ENCODE measurements at places on chromosomes 16 and 17.

DNA sequence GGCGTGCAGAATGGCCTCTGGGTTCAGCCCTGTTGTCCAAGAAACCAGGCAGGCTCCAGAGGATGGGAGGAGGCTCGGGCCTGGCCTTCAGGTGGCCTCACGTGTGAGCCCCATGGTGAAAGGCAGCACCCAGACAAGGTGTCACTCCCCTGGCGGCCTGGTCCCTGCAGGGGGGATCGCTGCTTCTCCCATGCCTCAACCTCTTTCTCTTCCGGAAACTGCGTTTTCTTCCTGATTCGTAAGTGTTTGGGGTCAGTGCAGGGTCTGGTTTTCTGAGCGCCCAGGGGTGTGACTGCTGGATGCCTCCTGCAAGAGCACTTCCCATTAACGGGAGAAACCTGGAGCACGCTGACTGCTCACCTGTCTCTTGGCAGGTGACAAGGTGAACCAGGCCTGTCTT is 70.0 kb upstream of the CIBAR2 start:
- DNase-seq: no peak

GRCh38 chr16:85825326-85825725 is 25.8 kb downstream of the COX4I1 start:
- no peak for DNase-seq

- DNase-seq: no peak
Observed at GRCh38 chr17:78960928-78961327, 18.8 kb downstream of the LGALS3BP start.

DNA sequence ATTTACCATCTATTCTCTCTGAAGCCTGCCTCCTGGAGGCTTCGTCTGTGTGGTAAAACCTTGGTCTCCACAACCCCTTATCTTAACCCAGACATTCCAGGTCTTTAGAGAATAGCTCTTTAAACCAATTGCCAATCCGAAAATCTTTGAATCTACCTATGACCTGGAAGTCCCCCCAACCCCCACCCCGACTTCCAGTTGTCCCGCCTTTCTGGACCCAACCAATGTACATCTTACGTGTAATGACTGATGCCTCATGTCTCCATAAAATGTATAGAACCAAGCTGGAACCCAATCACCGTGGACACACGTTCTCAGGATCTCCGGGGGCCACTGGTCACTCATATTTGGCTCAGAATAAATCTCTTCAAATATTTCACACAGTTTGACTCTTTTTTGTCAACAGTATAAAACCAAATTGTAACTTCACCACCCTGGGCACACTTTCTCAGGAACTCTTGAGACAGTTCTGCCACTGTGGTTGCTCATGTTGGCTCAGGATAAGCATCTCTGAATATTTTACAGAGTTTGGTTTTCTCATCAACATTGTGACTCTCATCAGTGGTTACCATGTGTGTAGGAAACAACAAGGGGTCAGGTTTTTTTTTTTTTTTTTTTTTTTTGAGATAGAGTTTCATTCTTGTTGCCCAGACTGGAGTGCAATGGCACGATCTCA is 18.1 kb upstream of the DNAH17 start:
- no peak for DNase-seq

DNA sequence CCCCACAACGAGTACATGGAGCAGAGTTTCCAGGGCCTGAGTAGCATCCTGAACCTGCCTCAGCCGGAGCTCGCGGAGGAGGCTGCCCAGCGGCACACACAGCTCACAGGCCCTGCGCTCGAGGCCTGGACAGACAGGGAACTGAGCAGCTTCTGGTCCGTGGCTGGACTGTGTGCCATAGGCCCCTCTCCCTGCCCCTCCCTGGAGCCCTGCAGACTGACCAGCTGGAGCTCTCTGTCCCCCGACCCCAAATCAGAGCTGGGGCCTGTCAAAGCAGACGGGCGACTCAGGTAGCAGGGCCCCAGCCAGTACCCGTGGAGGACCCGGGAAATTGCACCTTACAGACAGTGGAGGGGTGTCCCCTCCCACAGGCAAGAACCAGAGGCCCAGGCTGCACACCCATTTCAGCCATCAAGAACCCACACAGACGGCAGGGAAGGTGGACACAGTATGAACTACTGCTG is 13.0 kb downstream of the MRPL27 start:
- DNase-seq: no peak

- DNase-seq: no peak
Observed at GRCh38 chr16:58733248-58733670, 857 bp downstream of the GOT2 start.

DNA sequence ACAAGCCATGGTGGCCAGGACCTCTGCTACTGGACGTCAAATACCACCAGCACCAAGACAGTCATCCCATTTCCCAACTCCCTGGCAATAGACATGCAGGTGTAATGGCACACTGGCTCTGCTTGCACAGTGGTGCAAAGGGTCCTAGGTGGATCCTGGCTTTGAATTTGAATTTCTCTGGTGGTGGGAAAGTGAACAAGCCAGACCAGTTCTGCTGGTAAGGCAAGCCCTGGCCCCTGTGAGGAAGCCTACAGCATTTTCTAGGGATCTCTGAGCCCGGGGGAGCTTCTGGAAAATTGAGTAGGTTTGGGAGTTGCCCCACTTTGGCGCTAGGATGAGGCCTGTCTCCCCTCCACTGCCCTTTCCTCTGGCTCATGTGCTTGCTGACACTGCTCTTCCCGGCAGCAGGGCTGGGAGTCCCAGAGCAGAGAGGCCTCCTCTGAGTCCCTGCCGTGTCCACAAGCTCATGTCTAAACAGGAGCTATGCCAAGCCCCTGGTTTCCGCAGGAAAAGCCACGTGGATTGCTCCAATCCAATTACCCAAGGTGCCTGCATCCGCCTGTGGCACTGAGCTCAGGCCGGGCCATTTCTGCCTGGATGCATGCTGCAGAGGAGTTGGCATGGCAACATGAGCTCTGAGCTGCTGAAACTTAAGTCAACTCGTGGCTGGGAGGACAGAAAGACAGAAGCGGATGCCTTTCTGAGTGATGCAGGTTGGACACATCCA is 67.0 kb downstream of the PRMT7 start:
- no peak for DNase-seq

DNA sequence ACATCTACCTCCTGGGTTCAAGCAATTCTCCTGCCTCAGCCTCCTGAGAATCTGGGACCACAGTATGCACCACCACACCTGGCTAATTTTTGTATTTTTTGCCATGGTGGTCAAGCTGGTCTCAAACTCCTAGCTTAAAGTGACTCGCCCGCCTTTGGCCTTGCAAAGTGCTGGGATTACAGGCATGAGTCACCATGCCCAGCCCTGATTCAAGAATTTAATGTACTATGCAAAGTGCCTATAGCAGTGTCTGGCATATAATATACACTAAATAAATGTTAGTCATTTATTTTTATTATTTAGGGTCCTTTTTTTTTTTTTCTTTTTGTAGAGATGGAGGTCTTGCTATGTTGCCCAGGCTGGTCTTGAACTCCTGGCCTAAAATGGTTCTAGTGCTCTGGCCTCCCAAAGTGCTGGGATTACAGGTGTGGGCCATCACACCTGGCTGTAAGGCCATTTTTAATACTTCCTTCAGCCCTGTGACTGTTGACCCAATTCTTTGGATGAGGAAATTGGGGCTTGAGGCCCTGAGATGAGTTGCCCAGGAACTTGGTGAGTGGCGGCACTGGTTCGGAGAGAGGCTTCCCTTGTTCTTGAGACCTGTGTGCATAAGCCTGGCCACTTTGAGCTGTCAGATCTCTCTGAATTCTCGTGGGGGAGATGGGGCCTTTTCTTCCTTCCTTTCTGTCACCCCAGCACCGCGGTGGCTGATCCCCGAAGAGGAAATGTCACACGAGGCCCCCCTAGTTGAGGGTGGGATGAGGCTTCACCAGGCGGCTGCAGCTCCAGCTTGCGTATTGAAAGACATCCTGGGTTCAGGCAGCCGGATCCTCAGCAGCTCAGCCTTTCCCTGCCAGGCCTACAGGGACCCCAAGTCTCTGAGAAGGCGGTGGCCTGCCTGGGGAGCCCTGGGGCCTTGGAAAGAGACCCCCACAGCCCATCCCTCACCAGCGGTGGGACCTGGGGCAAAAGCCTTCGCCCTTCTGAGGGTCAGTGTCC is 38.7 kb downstream of the LAT start:
- no peak for DNase-seq

DNA sequence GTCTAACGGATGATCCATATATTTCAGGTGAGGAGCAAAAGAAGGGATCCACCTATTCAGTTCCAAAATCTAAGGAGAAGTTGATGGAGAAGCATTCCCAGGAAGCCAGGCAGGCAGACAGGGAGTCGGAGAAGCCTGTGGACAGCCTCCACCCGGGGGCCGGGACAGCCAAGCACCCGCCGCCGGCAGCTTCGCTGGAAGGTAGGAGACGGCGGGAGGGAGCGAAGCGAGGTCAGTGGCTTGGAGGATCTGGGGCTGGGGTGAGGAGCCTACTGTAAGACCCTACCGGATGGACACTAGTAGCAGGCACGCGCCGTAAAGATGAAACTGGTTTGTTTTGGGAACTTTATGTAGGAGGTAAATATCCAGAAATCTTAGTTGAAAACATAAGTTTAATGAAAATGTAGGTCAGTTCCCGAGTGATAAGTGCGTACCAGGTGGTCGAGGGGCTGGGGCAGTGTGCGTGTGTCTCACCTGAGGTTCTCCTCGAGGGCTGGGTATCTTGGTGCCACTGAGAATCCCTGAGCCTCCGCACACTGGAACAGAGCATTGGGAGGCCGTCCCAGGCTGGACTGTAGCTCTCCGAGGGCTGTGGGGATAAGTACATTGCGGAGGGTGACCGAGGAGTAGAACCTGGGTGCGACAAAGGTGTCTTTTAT is 714 bp downstream of the SPATA33 start:
- DNase-seq: no peak

DNA sequence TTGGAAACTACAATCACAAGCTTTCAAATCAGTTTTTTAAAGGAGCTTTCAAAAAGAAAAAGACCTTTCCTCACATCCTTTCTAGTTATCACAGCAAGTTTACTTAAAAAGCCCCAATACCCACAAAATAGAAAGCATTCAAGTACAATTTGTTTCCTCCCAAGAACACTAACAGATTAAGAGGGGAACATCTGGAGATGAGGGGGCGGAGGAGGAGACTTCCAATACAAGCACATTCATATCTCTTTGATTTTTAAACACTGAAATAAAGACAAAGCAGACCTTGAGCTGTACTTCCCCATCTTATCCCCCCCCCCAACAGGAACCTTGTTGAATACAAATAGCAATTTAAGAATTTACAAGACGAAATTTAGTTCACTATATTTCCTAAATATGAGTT is 2.0 kb downstream of the YWHAE start:
- DNase-seq: no peak

DNA sequence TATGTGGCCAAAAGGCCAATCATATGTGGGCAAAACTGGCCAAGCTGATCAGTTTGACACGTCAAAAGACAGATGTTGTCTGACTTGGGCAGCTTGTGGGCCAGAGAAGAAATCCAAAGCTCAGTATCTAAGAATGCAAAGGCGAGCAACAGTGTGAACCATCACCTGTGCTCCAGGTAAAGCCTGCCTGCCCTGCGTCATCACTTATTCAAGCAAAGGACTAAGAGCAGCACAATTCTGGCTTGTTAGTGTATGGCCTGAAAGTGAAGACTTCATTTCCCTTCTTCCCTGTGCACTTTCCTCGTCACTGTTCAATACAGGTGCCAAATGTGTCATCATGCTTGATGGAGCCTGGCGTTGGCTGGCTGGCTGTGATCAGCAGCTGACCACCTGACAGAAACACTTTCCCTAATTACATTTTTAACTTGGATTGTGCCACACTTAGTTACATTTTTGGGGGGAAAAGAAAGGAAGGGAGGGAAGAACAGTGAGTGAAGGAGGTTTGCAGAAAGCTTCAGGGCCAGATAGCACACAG is 4.7 kb downstream of the FAM20A start:
- no peak for DNase-seq

Measured in CMK (cell line).